Left colon (tissue), 2 donors: ENCODE measurements at places on chromosomes 7 and 10.

- DNase-seq = no peak
These were observed 60.8 kb upstream of the NAMPT start for GRCh38 chr7:106345421-106346166.

- DNase-seq = peak; percentile 30
These were observed 1.9 kb downstream of the HOXA9 start for GRCh38 chr7:27163288-27164044.

DNA sequence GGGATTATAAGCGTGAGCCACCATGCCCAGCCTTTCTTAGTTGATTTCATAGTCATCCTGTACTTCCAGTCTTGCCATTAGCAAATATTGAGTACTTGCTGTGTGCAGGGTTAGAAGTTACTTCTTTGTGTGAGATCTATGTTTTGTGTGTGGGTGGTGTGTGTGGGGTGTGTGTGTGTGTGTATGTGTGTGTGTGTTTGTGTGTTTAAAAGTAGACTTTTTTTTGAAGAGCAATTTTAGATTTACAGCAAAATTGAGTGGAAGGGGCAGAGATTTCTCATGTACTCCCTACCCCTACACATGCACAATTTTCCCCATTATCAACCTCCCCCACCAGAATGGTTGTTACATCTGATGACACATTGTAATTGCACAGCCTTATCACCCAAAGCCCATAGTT is 48.2 kb downstream of the KAT6B start:
- DNase-seq = no peak

GRCh38 chr10:132735923-132736391 is 50.0 kb downstream of the NKX6-2 start:
- no peak for DNase-seq

GRCh38 chr10:125016123-125016522 is 74.2 kb downstream of the ZRANB1 start:
- DNase-seq = no peak

- DNase-seq = no peak
These were observed 47.1 kb upstream of the UCN3 start for GRCh38 chr10:5317547-5318107.

- DNase-seq = no peak
These were observed 61.3 kb upstream of the EBF3 start for GRCh38 chr10:130025326-130025725.

GRCh38 chr7:68684996-68685395 is 913.3 kb upstream of the AUTS2 start:
- DNase-seq = no peak

- no peak for DNase-seq
These were observed 117.9 kb downstream of the NPY start for GRCh38 chr7:24401628-24402593.

DNA sequence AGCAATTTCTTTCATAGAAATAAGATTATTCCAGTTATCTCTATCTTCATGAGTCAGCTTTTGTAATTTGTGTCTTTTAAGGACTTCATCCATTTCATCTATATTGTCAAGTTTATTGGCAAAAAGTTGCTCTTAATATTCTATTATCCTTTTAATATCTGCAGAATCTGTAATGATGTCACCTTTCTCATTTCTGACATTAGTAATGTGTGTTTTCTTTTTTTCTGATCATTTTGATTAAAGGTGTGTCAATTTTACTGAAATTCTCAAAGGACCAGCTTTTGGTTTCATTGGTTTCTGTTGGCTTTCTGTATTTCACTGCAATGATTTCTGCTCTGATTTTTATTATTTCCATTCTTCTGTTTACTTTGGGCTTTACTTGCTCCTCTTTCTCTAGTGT is 17.9 kb upstream of the OR2AE1 start:
- no peak for DNase-seq

- DNase-seq = no peak
These were observed 365.2 kb downstream of the PLXDC2 start for GRCh38 chr10:20181434-20181833.

DNA sequence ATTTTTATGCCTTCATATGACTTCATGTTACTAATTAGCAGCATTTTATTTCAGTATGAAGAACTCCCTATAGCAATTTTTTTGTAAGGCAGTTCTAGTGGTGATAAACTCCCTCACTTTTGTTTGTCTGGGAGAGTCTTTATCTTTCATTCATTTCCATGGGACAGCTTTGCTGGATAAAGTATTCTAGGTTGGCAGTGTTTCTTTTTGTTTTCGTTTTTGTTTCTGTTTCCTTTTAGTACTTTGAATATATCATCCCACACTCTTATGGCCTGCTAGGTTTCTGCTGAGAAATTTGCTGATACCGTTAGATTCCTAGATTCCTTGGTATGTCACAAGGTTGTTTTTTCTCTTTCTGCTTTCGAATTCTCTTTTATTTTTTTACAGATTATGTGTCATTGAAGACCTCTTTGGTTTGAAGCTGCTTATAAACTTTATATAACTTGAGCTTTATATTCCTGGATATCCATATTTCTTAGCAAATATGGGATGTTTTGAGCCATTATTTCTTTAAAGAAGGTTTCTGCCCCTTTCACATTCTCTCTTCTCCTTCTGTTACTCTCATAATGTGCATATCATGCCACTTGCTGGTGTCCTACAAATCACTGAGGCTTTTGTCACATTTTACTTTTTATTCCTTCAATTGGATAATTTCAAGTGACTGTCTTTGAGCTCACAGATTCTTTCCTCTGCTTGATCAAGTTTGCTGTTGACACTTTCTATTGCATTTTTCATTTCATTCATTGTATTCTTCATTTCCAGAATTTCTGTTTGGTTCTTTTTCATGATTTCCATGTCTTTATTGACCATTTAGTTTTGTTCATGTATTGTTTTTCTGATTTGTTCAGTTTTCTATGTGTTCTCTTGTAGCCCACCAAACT is 28.9 kb upstream of the AHR start:
- DNase-seq = no peak

GRCh38 chr7:96045919-96046318 is 273.6 kb downstream of the DYNC1I1 start:
- DNase-seq = no peak

- no peak for DNase-seq
These were observed 181.6 kb upstream of the LRGUK start for GRCh38 chr7:133945497-133945896.

DNA sequence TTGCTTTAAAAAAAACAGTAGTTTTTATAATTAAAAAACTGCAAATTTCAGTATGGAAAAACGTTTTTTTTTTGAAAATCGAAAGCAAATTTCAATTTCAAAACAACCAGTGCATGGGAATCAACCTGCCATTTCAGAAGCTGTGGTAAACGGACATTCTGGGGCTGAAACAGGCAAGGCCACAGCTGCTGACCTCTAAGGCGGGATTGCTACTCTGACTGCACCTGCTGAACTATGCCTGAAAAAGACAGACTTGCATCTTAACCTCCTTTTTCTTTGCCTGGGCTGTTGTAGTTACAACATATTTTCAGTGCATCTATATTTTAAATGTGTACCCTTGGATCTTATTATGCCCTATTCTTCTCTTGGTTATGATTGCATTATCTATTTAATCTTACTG is 303.0 kb upstream of the SP8 start:
- DNase-seq = no peak

DNA sequence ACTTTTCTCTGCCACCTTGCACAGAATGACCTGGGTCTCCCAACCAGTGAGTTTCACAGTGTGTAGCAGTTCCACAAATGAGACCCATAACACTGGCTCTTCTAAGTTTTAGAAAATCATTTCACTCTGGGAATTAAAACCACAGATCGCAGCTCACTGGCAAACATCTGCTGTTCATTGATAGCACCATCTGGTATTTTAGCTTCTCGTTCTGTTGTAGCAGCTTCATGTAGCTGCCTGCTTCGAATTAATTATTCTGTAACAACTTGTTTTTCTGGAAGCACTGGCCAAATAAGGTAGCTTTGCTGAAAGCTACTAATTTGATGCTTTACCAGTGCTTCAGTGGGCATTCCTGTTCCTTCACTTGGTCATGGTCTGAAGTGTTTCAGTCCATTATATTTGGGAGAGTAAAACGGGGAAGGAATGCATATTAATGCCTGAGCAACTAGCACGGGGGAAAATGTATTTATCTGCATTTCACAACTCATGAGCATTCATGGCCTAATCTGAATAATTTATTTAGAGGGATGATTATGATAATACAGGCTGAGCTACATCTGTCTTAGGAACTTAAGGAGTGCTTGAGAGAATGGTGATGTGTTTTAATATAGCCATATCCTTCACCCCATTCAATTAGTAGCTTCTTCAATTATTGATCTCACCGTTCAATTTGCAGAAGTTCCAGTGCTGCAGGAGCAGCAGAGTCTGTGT is 447.4 kb downstream of the XPNPEP1 start:
- no peak for DNase-seq
